ENCODE measurements at places on chromosomes 3 and 15. TPM values are rescaled to one million over a fixed set of nuclear protein-coding genes. Genes with fewer than 3 reads are reported as not detected.

The FLNB gene
- total RNA-seq, result 39.7 TPM

The GP5 gene
- total RNA-seq, result not detected

The TMEM62 gene
- total RNA-seq, result 9.0 TPM

The ARRDC4 gene
- total RNA-seq, result 49.6 TPM

The GRAMD2A gene
- not detected for total RNA-seq

The SEMA7A gene
- total RNA-seq, result 0.81 TPM

The PRSS50 gene
- 0.35 TPM for total RNA-seq

The RTP1 gene
- not detected for total RNA-seq

The RASGRF1 gene
- 0.25 TPM for total RNA-seq

The MEF2A gene
- total RNA-seq, result 148 TPM

The CLDN16 gene
- not detected for total RNA-seq

The TMEM212 gene
- total RNA-seq, result not detected

The LPP gene
- 89.3 TPM for total RNA-seq

The IL5RA gene
- total RNA-seq, result not detected

The ZNF619 gene
- total RNA-seq, result 7.1 TPM

The EFHB gene
- total RNA-seq, result not detected

The ACAP2 gene
- total RNA-seq, result 27.5 TPM

The MESP1 gene
- 4.5 TPM for total RNA-seq

The ITIH4 gene
- 4.4 TPM for total RNA-seq

The CCR8 gene
- total RNA-seq, result not detected

The FMN1 gene
- total RNA-seq, result 10.6 TPM

The NSMCE3 gene
- total RNA-seq, result 6.5 TPM

The ILDR1 gene
- total RNA-seq, result not detected

The PP2D1 gene
- not detected for total RNA-seq

The CCDC71 gene
- total RNA-seq, result 15.6 TPM

The VGLL3 gene
- 3.0 TPM for total RNA-seq

The ISLR gene
- 5.1 TPM for total RNA-seq

The OCA2 gene
- not detected for total RNA-seq

The ATP6V1A gene
- total RNA-seq, result 21.2 TPM

The TGM5 gene
- not detected for total RNA-seq

The MAP6D1 gene
- total RNA-seq, result 3.5 TPM

The GPR171 gene
- total RNA-seq, result 0.50 TPM

The SLC24A5 gene
- total RNA-seq, result not detected

The DAPK2 gene
- 37.5 TPM for total RNA-seq

The CLCN2 gene
- total RNA-seq, result 1.9 TPM

The LNP1 gene
- 2.9 TPM for total RNA-seq

The FAH gene
- 31.4 TPM for total RNA-seq

The IGDCC3 gene
- not detected for total RNA-seq

The CHRM5 gene
- total RNA-seq, result not detected

The TRPM1 gene
- total RNA-seq, result not detected

The SLC28A1 gene
- total RNA-seq, result 0.32 TPM

All from heart left ventricle (tissue), 16 donors.